ENCODE measurements at places on chromosomes 3 and 15.

- DNase-seq = no peak
Measured at GRCh38 chr15:94485148-94485719, 253.9 kb downstream of the MCTP2 start.

- no peak for DNase-seq
Measured at GRCh38 chr3:136734382-136735070, 17.7 kb downstream of the STAG1 start.

DNA sequence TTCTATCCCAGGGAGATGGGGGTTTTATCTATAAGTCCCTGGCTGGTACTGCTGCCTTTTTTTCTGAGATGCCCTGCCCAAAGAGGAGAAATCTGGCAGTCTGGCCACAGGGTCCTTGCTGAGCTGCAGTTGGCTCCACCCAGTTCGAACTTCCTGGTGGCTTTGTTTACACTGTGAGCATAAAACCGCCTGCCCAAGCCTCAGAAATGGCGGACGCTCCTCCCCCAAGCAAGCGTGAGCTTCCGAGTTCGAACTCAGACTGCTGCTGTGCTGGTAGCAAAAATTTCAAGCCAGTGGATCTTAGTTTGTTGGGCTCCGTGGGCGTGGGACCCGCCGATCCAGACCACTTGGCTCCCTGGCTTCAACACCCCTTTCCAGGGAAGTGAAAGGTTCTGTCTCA lies 126.8 kb upstream of the SUCLG2 start:
- DNase-seq = no peak

DNA sequence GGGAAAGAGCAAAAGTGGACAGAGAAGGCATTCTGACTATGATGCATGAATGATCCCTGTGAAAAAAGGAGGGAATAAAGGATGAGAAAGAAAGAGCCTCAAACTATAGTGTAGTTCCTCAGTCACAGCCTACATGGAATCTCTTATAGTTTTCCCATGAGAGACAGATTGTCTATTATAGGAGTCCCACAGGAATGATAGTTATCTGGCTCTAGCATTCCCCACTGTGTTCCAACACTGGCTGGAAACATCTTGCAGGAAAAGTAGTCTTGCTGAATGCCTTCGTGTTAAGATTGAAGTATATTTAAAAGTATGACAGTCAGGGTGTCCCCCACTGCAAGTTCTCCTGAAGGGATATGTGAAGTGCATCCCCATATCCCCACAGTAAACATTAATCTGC lies 641.5 kb upstream of the NECTIN3 start:
- DNase-seq = no peak

DNA sequence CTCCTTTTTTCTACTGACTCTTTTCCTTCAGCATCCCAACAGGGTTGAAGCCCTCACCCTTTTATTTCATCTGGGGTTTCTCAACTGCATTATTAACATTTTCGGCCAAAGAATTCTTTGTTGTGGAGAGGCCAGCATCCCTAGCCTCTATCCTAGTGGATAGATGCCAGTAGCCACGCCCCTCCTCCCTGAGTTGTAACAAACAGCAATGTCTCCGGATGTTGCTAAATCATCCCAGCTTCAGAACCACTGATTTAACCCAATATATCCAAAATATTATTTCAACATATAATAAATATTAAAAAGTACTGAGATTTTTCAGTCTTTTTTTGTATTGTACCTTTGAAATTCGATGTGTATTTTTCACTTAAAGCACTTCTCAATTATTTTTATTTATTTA lies 2.0 kb upstream of the RNF111 start:
- no peak for DNase-seq

Data from MV-4-11 (cell line).